ENCODE measurements at places on chromosomes 16 and 17. TPM values are rescaled to one million over a fixed set of nuclear protein-coding genes. Genes with fewer than 3 reads are reported as not detected.

DNA sequence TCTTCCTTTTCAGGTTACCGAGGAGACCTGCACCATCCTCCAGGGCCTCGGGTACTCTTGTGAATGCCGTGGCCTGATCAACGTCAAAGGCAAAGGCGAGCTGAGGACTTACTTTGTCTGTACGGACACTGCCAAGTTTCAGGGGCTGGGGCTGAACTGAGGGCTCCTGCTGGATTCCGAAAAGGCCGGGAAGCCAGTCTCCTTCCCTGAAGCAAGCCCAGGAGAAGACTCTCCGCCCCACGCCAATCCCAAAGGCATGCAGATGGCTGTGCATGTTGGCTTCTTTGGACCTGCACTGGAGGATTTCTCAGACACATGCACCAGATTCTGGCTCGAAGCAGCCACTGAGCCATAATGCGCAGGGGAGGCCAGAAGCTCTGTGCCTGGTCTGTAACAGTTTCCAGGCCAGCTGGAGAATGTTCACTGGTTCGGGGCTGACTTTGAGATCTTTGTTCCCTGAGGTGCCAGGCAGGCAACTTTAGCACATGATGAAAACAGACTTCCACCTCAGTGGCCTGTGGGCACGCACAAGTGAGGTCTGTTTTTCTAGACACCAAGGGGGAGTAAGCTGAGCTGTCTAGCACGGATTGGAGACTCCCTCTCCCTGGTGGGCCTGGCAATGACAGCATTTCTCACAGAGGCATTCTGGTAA is 49.1 kb downstream of the ADCY7 start:
- DNase-seq: peak; percentile 25

DNA sequence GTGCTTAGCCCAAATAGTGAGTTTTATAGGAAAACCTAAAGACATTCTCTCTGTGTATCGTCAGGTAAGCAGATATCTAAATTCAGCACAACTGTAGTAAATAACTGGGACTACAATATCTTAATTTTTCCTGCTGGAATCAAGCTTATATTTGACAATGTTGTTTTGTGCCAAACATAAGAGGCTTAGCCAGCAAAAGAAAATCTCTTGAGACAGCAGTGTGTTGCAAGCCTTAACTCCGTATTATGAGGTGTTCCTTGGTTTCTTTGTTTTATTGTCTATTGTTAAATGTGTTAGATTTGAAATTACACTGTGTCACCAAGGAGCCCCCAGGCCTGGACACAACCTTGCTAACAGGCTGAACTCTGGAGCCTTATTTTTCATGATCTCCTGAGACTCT is 1570.6 kb upstream of the GOT2 start:
- DNase-seq: no peak

GRCh38 chr17:18182110-18182977 is 1.3 kb upstream of the ALKBH5 start:
- peak; percentile 61 for DNase-seq

DNA sequence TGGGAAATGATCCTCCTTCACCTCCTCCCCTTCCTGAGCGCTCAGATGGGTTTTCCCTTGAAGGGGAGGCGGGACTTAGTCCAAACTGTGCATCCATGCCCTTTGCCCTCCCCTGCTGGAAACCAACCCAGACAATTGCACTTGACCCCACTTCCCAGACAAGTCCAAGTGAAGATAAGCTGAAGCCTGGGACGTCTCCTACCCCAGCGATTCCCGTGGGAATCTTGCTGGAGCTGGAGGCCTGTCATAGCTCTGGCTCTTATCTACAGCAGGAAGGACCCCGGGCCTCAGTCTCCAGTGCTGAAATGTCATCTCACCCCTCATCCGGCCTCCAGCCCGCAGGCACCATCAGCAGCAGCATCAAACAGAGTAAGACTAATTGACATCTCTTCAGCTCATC is 6.5 kb upstream of the NGFR start:
- DNase-seq: no peak

- no peak for DNase-seq
Measured at GRCh38 chr17:14050616-14051015, 18.7 kb upstream of the COX10 start.

GRCh38 chr16:13439766-13440165 is 480.2 kb upstream of the ERCC4 start:
- no peak for DNase-seq

DNA sequence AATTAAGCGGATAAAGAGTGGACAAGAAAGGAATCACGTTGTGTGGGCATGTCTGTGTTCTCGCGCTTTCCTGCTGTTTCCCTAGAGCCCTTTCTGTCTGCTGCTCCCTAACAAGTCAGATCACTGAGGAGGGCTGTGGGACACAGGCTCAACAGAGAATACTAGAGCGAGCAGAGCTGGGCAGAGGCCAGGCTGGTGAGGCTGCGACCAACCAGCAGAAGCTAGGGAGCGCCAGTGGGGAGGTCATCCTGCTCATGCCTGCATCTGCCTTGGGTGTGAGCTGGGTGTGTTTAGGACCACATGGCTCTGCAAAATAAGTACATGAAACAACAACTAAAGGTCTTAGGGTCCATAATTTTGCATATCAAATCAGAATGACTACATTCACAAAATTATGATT is 11.5 kb upstream of the FOXJ1 start:
- DNase-seq: no peak

DNA sequence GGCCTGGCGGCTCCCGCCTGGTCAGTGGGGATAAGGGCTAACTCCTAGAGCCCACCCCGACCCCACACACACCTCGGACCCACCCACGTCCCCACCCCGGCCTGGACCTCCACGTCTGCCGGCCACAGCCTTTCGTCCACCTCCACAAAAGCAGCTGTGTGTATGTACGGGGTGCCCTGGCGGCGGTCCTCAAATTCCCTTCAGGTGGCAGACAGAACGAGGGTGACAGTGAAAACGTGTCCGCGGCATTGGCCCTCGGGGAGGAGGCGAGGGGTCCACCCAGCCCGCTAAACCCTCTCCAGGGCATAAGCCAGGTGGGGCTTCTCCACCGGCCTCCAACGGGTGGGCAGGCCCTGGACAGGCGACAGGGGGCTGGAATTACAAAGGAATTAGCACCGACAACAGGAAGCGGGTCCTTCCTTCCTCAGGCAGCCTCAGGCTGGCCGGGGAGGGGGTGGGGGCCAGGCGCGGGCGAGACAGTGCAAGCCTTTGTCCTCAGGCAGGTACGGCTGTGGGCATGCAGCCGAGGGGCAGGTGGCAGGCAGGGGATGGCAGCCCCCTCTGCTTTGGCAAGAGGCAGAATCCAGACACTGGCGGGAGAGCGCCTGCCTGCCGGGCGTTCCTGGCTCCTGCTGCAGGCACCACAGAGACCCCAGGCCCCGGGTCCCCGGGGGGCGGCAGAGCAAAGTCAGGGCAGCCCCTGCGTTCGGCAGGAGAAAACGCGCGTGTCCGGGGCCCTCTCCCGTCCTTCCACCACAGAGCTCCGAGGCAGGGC is 12.3 kb upstream of the PITPNA start:
- DNase-seq: no peak

DNA sequence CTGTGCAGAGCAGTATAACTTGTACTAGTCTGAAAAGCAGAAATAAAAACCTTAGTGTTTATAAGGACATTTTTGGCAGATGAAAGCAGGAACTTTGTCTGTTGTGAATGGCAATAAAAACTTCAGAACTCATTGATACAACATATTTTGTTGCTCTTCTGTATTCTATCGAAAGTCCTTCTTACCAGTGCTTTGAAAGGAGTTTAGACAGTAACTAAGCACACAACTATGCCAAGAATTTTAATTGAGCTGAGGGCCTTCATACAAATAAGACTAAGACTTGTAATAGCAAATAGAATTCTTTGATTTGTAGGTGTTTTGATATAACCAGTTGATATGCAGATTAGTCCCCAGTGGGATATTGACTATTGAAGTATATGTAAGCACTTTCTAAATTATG is 308.4 kb downstream of the ZFHX3 start:
- DNase-seq: no peak

DNA sequence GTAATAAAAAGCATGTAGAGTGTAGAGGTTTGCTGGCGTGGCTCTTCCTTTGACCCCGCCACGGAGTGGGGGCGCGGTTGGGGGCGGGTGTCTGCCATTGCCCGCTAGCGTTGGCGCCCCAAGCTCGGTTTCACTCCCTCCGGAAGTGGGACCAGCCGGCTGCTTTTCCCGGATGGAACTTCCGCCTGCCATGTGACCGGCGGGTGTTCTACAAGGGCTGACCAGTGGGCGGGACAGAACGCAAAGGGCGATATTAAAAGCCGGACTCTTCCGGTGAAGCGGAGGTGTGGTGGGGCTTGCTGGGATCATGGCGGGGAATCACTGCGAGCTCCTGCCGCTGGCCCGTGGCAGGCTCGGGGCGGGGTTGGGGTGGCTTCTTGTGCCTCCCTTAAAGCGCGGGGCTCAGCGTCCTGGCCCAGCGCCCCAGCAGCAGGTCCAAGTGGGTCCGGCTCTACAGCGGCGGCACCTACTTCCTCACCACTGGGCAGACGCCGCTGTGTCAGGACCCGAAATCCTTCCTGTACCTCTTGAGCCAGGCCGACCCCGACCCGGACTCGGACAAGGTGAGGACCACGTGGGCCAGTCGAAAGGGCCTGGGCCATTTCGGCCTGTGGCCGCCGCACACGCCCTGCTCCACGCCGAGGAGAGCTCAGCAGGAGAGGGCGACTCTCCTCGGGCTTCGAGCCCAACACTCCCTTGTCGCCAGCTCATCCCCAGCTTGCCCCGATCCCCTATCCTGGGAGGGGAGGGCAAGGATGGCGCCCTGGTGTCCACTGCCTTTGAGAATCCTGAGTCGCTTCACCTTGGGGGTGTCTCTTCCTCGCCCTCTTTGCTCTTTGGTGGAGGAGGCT is 65.6 kb downstream of the PDPK1 start:
- DNase-seq: peak; percentile 96

DNA sequence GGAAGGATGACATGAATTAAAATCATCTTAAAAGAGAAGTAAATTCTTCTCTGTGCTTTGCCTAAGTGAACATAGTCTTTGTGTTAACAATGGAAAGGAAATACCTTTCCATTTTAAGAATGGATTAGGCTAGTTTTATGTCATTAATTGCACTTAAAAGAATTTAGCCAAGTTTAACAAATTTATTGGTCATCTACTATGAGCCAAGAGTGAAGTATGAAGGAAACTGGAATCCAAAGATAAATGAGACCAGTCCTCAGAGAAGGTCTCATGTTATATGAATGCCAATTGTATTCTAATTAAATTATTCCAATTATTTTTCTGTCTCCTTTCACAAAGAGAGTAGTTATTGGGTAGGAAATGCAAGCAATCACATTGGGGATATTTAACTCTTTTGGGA is 741.3 kb upstream of the SOX9 start:
- no peak for DNase-seq

GRCh38 chr16:31192856-31193642 is 9.5 kb downstream of the PYCARD start:
- DNase-seq: no peak

DNA sequence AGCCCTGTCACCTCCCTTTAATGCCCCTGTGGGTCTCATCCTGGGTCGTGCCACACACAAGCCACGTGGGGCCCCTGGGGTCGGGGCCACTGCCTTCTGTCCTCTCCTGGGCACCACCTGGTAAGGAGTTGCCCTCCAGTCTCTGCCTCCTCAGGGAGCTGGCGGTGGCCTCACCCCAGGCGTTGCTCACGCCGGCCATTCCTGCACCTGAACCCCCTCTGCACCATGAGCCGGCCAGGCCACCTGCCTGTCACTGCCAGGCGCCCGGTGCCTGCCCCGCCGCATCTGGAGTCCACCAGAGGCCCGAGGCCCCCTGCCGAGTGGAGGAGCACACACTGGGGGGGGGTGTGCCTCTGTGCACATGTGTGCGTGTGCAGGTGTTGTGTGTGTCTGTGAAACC is 10.4 kb downstream of the NHERF2 start:
- DNase-seq: no peak

DNA sequence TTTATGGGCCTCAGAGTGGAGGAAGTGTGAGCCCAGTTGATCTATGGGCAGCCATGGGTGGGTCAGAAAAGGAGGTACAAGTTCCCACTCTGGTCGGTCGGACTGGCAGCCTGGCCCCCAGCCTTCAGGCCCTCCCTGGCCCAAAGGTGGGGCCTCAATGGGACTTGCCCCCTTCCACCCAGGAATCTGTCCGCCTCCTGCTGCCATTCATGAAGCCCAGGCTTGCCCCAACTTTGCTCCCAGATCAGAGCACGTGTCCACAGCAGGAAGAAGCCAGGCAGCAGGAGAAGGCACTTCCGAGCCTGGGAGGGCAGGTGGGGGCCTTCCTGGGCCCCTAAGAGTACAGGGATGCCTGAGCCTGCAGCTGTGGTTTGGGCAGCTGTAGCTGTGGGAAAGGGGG is 3.0 kb upstream of the CMTM3 start:
- DNase-seq: no peak

GRCh38 chr17:45979137-45979536 is 19.9 kb upstream of the STH start:
- DNase-seq: no peak

DNA sequence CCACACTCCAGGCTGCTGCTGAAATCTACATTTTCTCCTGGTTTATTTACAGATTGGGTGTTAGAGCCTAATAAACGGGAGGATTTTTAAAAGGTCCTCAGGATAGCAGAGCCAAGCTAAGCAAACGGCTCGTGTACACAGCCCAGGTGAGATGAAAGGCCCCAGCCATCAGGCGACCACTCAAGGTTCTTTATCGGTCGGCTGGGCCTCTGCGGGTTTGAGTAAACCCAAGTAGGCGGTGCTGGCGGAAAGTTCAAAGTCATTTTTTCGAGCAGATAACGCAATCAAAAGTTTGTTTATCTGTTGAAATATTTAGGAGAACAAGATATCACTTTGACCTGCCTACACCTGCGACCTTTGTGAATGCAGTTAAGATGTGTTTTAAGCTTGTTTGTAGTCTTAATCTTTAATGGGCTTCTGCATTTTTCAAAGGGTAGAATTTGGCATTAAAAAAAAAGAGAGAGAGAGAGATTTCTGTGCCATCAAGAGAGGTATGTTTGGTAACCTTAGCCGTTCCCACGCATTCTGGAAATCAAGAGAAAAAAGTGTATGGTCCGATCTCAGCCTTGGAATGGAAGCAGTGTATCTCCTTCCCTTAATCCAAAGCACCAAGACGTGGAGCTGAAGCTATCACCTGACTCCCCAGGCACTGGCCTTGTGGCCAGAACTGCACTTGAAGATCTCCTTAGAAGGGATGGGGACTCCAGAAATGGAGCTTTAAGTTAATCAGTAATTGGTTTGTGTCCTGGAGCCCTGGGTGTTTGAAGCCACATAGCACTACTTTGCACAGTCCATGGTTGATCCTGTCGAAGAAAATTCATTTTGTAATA is 301.7 kb upstream of the IRX5 start:
- no peak for DNase-seq

- peak; percentile 97 for DNase-seq
Measured at GRCh38 chr17:44006598-44007345, 2.4 kb downstream of the NAGS start.

- no peak for DNase-seq
Measured at GRCh38 chr17:36850790-36851189, 86.5 kb upstream of the LHX1 start.

- peak; percentile 62 for DNase-seq
Measured at GRCh38 chr16:17470182-17470907, 415 bp downstream of the XYLT1 start.

Gene KRT33A
- polyA plus RNA-seq: not detected

Gene PHLPP2
- 0.96 TPM for polyA plus RNA-seq

Gene NPB
- 0.76 TPM for polyA plus RNA-seq

Gene EVPLL
- 0.03 TPM for polyA plus RNA-seq

Gene MC1R
- 1.8 TPM for polyA plus RNA-seq

Gene GSG1L2
- not detected for polyA plus RNA-seq

Gene SCNN1G
- polyA plus RNA-seq: 0.01 TPM

Gene NTN3
- not detected for polyA plus RNA-seq

Gene CNP
- polyA plus RNA-seq: 22.6 TPM

Gene FOXC2
- polyA plus RNA-seq: 0.16 TPM

Gene RMI2
- polyA plus RNA-seq: 0.35 TPM

Gene HCRT
- polyA plus RNA-seq: not detected

Gene HEATR3
- 12.1 TPM for polyA plus RNA-seq

Gene HOXB8
- polyA plus RNA-seq: 0.05 TPM

Gene HOXB4
- 0.55 TPM for polyA plus RNA-seq

Gene C16orf54
- polyA plus RNA-seq: 0.04 TPM

Measured in psoas muscle (tissue), 8 donors.